ENCODE measurements at places on chromosomes 4 and X. TPM values are rescaled to one million over a fixed set of nuclear protein-coding genes. Genes with fewer than 3 reads are reported as not detected.

- no peaks in the 10 kb centered on the region for H3K27me3 ChIP-seq
- no peak for DNase-seq
- H3K4me3 ChIP-seq: no peak overlapping the region
These were observed 80.0 kb downstream of the CLDN34 start for GRCh38 chrX:10047133-10047532.

GRCh38 chr4:151946718-151947117, 185.9 kb upstream of the GATB start:
- no peak for DNase-seq
- no peaks in the 10 kb centered on the region for H3K4me1 ChIP-seq
- H3K36me3 ChIP-seq: no peaks in the 10 kb centered on the region
- H3K27me3 ChIP-seq: no peaks in the 10 kb centered on the region
- no peak overlapping the region for H3K27ac ChIP-seq
- H3K4me3 ChIP-seq: no peak overlapping the region

- H3K27me3 ChIP-seq: no peaks in the 10 kb centered on the region
- H3K4me3 ChIP-seq: no peak overlapping the region
- DNase-seq: no peak
- peaks cover 40% of the 10 kb centered on the region for H3K36me3 ChIP-seq
- peaks cover 30% of the 10 kb centered on the region for H3K4me1 ChIP-seq
These were observed 6.6 kb downstream of the PPM1K start for GRCh38 chr4:88277711-88278225.

GRCh38 chrX:10157543-10157942, 768 bp downstream of the CLCN4 start:
- DNase-seq: no peak
- H3K36me3 ChIP-seq: no peaks in the 10 kb centered on the region

DNA sequence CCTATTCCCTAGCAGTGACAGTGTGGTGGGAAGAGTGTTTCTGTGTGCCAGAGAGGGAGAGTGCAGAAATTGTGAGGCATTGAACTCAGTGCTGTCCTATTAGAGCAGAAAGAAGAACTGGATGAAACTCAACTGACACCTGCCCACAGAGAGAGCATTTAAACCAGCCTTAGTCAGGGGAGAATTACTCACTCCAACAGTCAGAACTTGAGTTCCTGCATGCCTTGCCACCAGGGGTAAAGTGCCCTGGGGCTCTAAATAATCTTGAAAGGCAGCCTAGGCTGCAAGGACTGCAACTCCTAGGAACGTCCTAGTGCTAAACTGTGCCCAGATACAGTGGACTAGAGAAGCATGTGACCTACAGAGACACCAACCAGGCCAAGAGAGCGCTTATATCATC, 12.8 kb downstream of the CYSLTR1 start:
- no peaks in the 10 kb centered on the region for H3K27me3 ChIP-seq
- peaks cover 8% of the 10 kb centered on the region for H3K4me1 ChIP-seq
- no peak overlapping the region for H3K4me3 ChIP-seq
- DNase-seq: no peak
- no peak overlapping the region for H3K27ac ChIP-seq
- H3K36me3 ChIP-seq: no peaks in the 10 kb centered on the region

DNA sequence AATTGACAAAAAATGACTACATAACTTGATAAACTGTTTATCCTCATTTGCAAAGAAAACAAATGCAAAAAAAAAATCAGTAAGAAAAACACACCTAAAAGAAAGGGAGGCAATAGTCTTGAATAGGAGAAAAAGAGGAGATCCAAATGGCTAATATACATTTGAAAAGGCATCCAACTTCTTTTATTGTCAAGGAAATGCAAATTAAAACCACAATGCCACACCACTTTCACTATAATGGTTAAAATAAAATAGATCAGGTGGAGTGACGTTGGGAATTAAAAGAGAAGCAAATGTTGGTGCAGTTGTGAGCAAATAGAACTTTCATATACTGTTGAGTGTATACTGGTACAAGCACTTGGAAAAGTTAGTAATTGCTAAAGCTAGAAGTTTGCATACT, 3.6 kb downstream of the DCAF4L1 start:
- no peaks in the 10 kb centered on the region for H3K36me3 ChIP-seq
- no peak for DNase-seq
- H3K4me3 ChIP-seq: no peak overlapping the region
- no peaks in the 10 kb centered on the region for H3K27me3 ChIP-seq
- no peak overlapping the region for H3K27ac ChIP-seq
- H3K4me1 ChIP-seq: peaks cover 6% of the 10 kb centered on the region

DNA sequence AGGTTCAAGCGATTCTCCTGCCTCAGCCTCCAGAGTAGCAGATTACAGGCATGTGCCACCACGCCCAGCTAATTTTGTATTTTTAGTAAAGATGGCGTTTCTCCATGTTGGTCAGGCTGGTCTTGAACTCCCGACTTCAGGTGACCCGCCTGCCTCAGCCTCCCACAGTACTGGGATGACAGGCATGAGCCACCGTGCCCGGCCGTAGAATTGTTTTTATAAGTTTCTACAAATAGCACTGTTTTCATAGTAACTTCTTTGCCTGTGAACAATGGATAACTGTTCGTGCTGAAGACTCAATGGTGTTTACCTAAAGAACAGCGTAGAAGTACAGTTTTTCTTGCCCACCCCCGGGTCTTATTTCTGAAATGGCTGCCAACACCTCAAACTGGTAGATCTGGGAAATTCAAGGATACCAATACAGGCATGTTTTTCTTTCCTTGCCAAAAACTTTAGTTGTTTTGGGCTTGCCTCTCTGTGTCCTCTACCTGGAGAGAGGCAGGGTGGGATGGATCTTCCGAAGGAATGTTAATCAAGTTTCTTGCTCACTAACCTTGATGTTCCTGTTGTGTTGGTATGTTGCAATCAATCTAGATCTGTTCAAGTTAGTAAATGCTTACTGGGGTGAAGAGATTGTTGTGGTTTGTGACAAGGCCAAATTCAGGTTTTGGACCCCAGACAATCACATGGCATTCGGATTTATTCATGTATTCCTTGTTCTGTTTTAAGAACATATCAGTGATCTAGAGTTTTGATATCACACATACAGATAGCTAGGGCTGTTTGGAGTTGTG, 2.8 kb upstream of the RUFY3 start:
- H3K27me3 ChIP-seq: no peaks in the 10 kb centered on the region
- no peaks in the 10 kb centered on the region for H3K36me3 ChIP-seq
- DNase-seq: no peak
- no peak overlapping the region for H3K27ac ChIP-seq
- no peak overlapping the region for H3K4me3 ChIP-seq
- H3K4me1 ChIP-seq: peaks cover 11% of the 10 kb centered on the region

DNA sequence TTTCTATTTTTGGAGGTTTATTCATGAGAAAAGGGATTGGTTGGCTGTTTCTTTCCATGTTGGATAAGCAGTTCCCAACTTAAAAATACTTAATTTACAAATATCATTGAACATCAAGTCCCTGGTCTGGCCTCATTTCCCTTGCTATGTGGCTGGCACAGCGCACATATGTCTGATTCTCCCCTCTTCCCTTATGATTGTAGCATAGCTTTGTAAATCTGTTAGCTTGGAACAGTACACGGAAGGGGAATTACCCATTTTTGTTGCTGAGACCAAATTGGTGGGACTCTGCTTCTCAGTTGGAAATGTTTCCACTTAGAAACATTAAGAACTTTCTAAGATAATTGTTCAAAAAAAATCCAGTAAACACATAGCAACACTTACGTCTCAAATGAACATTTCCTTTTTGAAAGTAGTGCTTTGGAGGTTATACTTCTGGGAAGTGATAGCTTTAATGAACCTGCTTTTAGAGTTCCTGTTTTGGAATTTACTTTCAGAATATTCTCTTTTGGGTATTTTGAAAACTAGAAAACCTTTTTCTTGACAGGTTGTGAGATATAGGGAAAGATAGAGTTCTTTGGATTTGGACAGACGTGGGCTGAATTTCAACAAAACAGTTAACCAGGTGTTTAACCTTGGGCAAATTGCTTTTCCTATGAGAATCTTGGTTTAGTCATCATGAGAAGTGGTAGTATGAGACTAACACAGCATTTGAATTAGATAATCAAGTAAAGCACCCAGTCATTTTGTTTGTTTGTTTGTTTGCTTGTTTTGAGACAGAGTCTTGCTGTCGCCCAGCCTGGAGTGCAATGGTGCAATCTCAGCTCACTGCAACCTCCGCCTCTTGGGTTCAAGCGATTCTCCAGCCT, 47.3 kb downstream of the STIM2 start:
- H3K4me3 ChIP-seq: no peak overlapping the region
- no peaks in the 10 kb centered on the region for H3K36me3 ChIP-seq
- no peak for DNase-seq
- peaks cover 21% of the 10 kb centered on the region for H3K4me1 ChIP-seq
- H3K27me3 ChIP-seq: no peaks in the 10 kb centered on the region
- H3K27ac ChIP-seq: no peak overlapping the region

DNA sequence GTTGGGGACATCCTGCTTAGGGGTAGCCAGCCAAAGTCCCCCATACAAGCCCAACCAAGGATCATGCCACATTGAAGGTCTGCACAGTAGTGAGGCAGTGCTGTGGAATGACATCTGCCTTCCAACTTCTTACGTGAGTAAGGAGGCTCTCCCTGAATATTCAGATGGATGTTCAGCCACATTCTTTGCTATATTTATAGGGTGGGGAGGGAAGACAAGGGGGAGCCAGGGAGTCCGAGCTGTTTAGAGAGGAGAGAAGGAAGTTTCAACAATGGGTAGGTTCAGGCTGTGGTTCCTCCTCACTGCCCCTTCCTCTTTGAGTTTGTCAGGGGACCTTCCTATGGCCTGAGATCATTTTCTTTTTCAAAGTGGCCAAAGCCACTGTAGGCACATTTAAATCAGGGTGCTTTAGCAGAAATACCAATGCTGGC, 29.8 kb downstream of the MSN start:
- DNase-seq: no peak
- peaks cover 86% of the 10 kb centered on the region for H3K4me1 ChIP-seq
- H3K4me3 ChIP-seq: peak overlapping the region; percentile 32
- H3K36me3 ChIP-seq: peaks cover 13% of the 10 kb centered on the region
- H3K27me3 ChIP-seq: no peaks in the 10 kb centered on the region
- H3K27ac ChIP-seq: peak overlapping the region; percentile 78

VEGFD gene
- not detected for total RNA-seq

CYTL1 gene
- not detected for total RNA-seq

SHISA3 gene
- not detected for total RNA-seq

LUZP4 gene
- total RNA-seq: not detected

All from CD4-positive, alpha-beta T cell (primary cell).